ENCODE measurements at places on chromosomes 11 and 22.

GRCh38 chr11:103434073-103434411, 324.8 kb downstream of the DYNC2H1 start:
- no peak for DNase-seq

GRCh38 chr22:24969560-24970301, 17.2 kb downstream of the KIAA1671 start:
- no peak for DNase-seq

GRCh38 chr22:45686004-45686403, 14.4 kb downstream of the ATXN10 start:
- DNase-seq: no peak

- no peak for DNase-seq
Measured at GRCh38 chr22:47366026-47366767, 603.7 kb downstream of the TBC1D22A start.

- no peak for DNase-seq
Measured at GRCh38 chr22:37768273-37768672, 39.5 kb upstream of the GCAT start.

- no peak for DNase-seq
Measured at GRCh38 chr22:28711820-28712777, 29.5 kb downstream of the CHEK2 start.

GRCh38 chr22:29456211-29456671, 17.9 kb downstream of the RFPL1 start:
- DNase-seq: no peak

- DNase-seq: no peak
Measured at GRCh38 chr11:87198266-87198881, 160.6 kb downstream of the TMEM135 start.

DNA sequence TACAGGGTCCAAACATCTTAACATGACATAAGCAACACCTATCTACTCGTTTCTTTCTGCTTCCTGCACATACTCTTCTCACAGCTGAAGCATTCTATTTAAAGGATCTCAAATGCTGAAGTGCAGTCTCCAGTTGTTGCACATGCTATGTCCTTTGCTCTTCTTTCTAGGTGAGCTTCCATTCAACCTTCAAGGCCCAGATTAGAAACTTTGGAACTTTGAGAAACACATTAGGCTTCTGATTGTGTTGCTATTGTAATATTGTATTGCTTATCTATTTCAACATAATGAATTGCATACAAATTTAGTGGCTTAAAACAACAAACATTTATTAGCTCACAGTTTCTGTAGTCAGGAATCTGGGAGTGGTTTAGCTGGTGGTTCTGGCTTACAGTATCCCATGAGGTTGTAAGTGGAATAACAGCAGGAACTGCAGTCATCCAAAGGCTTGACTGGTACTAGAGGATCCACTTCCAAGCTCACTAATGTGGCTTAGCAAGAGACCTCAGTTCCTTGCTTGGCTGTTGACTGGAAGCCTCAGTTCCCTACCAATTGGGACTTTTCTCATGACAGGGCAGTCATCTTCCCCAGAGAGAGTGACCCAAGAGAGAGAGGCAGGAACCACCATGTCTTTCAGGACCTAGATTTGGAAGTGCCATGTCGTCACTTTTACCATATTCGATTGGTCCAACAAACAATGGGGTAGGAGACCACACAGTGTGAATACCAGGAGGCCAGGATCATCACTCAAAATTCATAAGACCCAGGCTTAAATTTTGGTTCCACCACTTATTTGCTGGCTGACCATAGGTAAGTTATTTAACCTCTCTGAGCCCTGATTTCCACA, 27.2 kb upstream of the RASSF10 start:
- DNase-seq: no peak

- DNase-seq: no peak
Measured at GRCh38 chr22:31286360-31287255, 5.7 kb downstream of the PIK3IP1 start.

- peak; percentile 62 for DNase-seq
Measured at GRCh38 chr11:105027678-105028077, 4.7 kb upstream of the CASP5 start.

DNA sequence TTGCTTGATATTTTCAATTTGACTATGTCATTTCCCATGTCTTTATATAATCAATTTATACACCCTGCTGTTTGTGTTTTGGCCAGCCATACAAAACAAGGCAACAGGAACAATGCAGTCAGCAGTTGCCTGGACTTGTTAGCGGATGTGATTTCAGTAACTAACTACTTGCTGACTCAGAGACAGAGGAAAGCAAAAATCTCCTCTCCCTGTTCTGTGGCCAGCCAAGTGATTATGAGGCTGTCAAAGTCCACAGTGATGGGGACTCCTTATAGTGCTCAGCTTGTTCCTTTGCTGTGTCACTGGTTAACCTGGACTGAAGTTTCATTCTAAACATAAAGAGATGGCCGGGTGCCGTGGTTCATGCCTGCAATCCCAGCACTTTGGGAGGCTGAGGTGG, 32.6 kb upstream of the APLP2 start:
- DNase-seq: no peak

- DNase-seq: no peak
Measured at GRCh38 chr11:133503236-133503635, 29.1 kb downstream of the OPCML start.

GRCh38 chr22:44622147-44622427, 79.9 kb upstream of the PRR5 start:
- no peak for DNase-seq

GRCh38 chr11:86726118-86726753, 53.8 kb upstream of the ME3 start:
- no peak for DNase-seq

DNA sequence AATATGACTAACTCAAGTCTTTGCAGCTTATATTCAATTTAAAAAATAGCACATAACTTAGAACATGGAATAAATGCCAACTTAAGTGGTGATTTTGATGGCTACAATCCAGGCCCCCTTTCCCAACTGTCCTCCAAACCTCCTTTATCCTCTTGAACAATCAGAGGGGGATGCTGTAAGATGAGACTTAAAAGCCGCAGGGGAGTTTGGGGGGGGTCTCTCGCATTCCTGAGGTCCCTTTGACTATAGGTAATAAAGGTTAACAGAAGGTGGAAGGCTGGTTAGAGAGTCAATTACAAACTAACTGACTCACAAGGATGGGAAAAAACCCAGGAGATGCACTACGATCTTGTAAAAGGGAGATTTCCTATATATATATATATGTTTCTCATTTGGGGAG, 101.8 kb downstream of the KIRREL3 start:
- DNase-seq: no peak
